Activated CD8-positive, alpha-beta memory T cell treated with anti-CD3 and anti-CD28 coated beads for 1 hour (primary cell): ENCODE measurements at places on chromosomes 12 and 14.

GRCh38 chr12:47441490-47441889 is 264.3 kb downstream of the RPAP3 start:
- DNase-seq: no peak

DNA sequence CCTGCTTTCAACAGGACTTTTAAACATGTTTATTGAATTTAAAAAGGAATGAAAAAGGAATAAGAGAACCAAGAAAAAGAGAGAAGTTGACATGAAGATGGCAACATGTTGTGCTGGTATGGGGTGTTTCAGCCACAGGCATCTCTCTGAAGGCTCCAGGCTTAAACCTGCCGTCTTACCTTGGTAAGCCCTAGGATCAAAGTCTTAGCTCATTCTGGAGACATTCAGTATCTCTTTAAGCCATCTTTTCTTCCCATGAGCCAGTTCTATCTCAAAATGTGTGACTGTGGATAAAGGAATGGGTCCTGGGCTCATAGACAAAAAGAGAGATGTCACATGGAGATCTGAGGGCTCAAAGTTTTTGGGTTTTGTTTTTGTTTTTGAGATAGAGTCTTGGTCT is 1.6 kb upstream of the TFCP2 start:
- DNase-seq: no peak

DNA sequence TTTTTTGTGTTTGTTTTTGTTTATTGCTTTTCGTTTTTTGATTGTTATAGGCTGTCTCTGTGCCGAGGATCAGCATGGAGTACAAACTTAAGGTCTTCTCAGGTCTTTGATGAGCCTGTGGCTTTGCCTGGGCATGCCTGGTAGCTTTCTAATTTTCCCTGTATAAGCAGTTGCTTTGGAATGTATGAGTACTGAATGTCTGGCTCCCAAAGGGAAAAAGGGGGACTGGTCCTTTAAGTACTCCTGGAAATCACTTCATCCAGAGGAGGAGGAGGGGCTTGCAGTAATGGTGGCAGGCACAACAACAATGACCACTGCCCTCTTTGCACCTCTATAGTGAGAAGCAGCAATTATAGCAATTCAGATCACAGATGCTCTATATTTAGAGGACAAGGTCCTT is 67.6 kb upstream of the TTC7B start:
- DNase-seq: no peak

GRCh38 chr14:85154714-85155113 is 375.2 kb upstream of the FLRT2 start:
- no peak for DNase-seq

GRCh38 chr12:47422611-47423010 is 283.2 kb downstream of the RPAP3 start:
- DNase-seq: no peak

GRCh38 chr14:67313153-67313552 is 46.5 kb downstream of the ATP6V1D start:
- DNase-seq: no peak

DNA sequence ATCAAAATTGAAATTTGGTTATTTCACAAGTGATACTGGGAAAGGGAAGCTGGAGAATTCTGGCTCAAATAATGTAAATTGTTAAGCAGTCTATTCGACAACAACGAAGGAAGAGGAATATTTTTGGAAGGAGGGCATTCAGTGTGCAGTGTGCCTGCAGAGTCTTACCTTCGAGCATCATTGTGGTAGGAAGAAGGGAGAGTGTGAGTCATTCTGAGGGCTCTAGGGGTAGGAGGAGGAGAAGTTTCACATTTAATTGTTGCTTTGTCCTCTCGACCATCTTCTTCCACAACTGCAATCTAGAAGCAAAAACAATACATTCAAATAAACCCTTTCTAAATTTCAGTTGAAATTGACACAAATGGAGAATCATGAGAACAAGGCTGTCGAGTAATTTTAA is 263.0 kb downstream of the ACSS3 start:
- no peak for DNase-seq

DNA sequence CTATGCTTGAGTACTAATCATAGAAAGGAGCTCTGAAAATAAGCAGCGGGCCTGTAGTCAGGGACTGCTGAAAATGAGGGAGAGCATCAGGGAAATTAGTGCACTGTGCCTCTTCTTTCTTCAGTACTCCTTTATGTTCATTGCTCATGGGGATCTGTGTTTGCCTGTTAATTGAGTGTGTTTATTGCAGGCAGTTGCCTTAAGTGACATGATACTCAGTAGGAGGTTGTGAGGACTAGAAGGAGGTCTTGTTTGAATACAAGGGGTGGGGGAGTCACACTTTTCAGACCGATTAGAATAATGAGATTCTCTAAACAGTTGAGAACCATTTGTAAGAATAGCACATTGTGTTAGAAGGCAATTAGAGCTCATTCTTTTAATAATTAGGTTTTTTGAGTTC is 102.6 kb upstream of the SLCO1C1 start:
- no peak for DNase-seq

GRCh38 chr12:40655451-40655850 is 36.8 kb upstream of the CNTN1 start:
- DNase-seq: no peak

- DNase-seq: no peak
These were observed 58.6 kb downstream of the MON2 start for GRCh38 chr12:62525271-62525670.

DNA sequence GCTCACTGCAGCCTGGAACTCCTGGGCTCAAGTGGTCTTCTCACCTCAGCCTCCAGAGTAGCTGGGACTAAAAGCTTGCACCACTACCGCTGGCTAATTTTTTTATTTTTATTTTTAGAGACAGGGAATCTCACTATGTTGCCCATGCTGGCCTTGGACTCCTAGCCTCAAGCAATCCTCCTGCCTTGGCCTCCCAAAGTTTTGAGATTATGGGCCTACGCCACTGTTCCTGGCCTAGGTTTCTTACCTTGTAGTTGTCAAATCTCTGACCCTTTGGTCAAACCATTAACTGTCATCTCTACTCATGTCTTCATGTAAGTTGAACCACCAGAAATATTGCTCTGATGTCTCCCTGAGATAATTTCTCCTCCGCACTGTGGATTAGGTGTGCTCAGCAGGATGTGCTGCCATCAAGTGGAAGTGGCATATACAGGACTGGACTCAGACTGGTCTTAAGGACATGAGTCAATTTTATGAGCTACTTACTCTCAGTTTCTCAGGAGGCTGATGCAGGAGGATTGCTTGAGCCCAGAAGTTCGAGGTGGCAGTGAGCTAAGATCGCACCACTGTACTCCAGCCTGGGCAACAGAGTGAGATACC is 28.5 kb downstream of the ACTR6 start:
- DNase-seq: no peak

DNA sequence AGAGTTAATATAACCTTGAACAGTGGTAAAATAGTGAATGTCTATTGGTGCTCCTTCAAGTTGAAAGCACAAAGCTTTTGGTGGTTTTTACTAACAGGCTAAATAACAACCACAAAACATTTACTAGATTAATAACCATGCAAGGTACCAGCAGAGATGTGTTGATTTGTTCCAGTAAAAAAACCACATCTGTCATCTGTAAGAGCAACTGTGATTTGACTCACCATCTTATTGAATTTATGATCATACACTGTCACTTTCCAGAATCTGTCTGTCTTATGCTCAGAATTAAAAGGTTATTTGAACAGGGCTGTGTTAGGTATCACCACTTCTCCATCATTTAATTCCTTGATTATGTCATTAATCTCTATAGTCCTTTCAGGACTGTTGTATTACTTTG is 107.0 kb upstream of the PTHLH start:
- no peak for DNase-seq

DNA sequence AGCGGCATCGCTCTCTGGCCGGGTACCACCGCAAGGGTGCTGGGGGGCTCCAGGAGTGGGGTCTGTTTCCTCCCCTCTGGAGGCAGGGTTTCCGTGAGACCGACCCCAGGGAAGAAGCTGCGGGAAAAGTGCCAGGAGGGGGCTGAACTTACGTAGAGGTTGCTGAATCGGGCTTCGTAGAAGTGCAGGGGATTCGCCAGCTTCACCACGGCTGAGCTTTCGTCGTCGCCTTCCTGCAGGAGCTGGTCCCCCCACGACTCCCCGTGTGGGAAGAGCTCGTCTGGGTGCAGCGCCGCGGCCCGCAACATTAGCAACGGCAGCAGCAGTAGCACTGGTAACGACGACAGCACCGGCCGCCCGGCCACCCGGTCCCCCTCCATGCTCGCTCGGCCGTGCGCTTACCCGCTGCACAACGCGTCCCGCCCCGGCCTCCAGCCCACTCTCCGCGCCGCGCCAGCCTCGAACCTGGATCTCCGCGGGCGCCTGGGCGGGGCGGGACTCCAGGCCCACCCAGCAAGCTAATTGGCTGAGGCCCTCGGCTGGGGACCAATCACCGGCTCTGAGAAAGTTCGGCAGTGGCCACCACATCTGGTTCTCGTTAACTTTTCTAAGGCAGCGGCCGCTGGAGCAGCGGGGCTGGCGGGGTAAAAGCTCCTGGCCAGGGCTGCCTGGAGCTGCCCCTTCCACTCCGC is at the start of gene NID2:
Gene NID2, minus strand, starts transcription at position 445 of the 692 bp plus-strand sequence. Its CDS starts 65 bp downstream, at position 380.
- no peak for DNase-seq

DNA sequence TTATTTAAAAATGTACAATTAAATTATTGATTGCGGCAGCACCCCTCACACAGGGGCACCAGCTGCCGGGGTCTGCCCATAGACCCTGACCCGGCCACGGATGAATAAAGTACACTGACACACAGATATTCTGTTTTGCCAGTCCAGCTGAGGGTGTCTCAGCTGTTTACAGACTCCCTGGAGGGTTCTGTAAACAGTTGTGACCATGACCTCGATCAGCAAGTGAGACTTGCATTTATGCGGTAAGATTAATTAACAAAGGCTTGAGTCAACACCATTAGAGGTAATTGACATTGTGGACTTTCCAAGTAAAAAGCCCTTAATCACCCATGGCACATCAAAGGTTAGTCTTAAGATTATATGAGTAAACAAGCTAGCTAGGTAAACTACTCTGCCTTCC is 94.3 kb downstream of the FUT8 start:
- no peak for DNase-seq

GRCh38 chr12:94244165-94245133 is 96.1 kb downstream of the PLXNC1 start:
- no peak for DNase-seq

DNA sequence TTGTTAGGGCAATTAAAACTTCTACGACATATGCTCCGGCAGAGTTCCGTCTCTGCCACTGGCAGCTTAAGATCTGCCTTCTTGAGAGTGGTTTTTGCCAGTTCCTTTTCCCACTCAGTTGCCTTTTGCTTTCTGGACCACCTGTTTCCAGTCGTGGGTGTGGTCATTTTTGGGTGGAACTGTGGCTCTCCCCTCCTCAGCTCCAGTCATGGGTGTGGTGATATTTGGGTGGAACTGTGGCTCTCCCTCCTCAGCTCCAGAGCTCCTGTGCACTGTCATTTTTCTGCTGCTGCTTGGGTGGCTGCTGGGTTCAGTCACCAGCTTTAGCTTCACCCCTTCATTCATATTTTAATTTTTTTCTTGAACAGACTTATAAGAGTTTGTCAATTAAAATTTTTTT is 25.3 kb downstream of the WDR20 start:
- DNase-seq: no peak
